ENCODE measurements at places on chromosomes 6 and 20. TPM values are rescaled to one million over a fixed set of nuclear protein-coding genes. Genes with fewer than 3 reads are reported as not detected.
A peak's percentile ranks its signal among the peaks of the same experiment; 100 is the strongest.

DNA sequence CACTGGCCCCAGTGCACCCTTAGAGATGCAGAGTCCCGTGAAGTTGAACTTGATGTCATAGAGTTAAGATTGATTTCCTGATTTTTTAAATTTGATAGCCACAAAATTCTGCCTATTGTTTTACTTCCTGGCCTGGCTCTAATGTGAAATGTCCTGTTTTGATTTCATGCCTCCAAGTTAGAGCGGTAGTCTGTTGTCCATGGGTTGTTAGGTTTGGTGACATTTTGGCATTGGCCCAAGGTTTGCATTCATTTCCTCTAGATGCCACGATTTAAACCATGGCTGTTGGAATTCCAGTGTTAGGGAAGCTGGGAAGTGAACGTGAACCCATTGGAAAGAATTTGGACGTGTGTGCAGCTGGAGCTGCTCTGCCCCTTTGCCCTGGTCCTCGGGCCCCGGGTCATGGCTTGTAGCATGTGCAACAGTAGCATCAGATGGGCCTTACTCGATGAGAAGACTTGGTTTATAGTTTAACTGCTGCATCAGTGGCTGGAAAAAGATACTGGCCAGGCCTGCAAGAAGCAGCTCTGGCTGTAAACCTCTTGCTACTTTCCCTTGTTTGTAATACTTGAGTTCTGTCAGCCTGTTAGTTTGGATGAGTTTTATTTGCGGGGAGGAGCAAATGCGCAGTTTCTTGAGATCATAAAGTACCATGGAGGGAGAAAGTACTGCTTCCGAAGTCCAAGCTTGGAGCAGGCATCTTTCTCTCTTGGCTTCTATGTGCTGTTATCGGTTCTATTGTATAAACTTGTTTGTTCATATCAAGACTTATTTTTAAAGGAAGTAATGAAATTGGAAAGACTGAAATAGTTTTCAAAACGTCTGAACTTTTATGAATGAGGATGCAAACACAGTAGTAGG, 121.4 kb upstream of the CLDN20 start:
- DNase-seq = no peak

- DNase-seq = peak; percentile 58
Measured at GRCh38 chr6:31158863-31159855, 770 bp downstream of the TCF19 start.

DNA sequence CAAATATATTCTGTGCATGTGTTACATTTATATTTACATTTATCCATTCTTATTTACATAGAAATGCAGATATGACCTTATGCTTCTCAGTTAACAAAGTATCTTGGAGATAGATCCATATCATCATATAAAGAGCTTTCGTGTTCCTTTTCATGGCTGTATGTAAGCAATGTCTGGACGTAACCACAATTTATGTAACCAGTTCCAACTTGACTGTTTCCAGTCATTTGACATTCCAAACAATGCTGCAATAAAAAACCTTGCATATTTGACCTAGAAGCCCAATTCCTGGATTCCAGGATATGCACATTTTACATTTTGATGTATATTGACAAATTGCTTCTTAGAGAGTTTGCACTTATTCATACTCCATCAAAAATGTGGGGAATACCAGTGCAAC, 113.7 kb upstream of the F13A1 start:
- no peak for DNase-seq

GRCh38 chr6:74863968-74864367, 341.9 kb downstream of the COL12A1 start:
- DNase-seq = no peak

DNA sequence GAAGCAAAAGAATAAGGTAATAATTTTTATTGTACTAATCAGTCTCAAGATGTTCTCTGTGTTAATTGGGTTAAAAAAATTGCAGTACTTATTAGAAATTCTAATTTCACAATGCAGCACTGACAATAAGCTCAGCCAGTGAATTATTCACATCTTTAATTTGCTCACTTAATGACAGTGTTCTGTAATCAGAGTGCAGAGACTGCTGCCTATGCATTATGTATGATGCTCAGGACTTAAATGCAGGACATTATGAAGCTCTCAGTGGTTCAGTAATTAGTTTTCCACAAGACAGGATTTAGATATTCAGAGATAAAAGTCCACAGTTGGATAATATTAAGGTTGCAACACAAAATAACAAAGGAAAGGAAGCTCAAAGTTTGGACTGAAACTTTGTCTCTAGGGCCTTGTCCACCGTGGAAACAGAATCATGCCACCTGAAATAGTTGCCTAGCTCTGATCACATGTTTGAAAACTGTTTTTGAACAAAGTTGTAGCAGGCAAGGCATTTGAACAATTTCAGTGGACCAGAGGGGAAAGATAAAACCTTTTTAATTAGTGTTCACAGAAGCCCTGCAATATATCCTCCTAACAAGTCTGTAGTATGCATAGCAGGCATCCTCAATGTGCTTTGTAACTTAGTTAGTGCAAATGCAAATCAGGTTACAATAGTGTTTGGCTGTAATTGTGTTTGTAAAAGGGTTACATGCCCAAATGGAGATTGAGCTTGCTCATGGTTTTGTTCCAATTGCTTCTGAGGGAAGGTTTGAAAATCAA, 23.7 kb upstream of the MMS22L start:
- DNase-seq = no peak

DNA sequence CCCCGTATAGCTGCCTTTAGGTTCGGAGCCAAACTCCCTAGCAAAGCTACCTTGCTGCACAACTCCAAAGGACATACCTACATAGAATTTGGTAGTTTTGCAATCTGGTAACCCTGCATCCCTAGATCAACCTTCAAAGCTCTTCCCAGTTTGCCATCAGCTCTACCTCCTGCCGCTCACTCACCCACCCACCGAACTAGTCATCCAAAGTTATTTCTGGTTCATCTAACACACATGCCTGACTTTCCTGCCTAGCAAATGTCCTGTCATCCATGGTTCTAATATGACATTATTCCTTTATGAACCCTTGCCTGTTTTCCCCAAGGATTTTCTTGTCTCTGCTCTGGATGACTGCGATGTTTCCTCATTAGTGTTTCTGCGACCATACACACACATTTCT, 21.6 kb downstream of the SPAG4 start:
- no peak for DNase-seq

- DNase-seq = no peak
Measured at GRCh38 chr6:35147486-35147885, 6.3 kb upstream of the TCP11 start.

DNA sequence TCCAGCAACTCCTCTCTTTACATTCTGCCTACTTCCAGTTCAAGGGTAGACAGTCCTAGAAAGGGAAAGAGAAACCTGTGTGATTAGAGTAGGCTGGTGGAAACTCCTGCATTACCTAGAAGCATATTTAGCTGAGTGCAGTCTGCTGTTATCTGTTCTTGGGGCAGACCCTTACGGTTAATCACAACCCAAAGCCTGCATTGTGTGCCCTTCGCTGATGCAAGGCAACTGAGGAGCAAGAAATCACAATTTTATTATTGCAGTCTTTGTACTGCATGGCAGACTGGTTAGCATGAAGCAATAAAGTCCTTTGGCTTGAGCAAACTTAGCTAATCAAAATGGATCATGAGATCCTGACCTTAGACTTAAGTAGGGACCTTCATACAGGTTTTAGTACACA, 1.5 kb upstream of the GOPC start:
- no peak for DNase-seq

Gene PHACTR1
- not detected for total RNA-seq

Gene PRDM13
- total RNA-seq = not detected

Gene PDE10A
- not detected for total RNA-seq

Gene BMP7
- total RNA-seq = not detected
